ENCODE measurements at places on chromosomes 13 and 19. TPM values are rescaled to one million over a fixed set of nuclear protein-coding genes. Genes with fewer than 3 reads are reported as not detected.
A peak's percentile ranks its signal among the peaks of the same experiment; 100 is the strongest.

The ZNF536 gene
- 1.4 TPM for total RNA-seq

The LILRB3 gene
- total RNA-seq, result 3.1 TPM

The CEBPA gene
- 22.2 TPM for total RNA-seq

The ZNF441 gene
- 6.6 TPM for total RNA-seq

The COX6B2 gene
- not detected for total RNA-seq

DNA sequence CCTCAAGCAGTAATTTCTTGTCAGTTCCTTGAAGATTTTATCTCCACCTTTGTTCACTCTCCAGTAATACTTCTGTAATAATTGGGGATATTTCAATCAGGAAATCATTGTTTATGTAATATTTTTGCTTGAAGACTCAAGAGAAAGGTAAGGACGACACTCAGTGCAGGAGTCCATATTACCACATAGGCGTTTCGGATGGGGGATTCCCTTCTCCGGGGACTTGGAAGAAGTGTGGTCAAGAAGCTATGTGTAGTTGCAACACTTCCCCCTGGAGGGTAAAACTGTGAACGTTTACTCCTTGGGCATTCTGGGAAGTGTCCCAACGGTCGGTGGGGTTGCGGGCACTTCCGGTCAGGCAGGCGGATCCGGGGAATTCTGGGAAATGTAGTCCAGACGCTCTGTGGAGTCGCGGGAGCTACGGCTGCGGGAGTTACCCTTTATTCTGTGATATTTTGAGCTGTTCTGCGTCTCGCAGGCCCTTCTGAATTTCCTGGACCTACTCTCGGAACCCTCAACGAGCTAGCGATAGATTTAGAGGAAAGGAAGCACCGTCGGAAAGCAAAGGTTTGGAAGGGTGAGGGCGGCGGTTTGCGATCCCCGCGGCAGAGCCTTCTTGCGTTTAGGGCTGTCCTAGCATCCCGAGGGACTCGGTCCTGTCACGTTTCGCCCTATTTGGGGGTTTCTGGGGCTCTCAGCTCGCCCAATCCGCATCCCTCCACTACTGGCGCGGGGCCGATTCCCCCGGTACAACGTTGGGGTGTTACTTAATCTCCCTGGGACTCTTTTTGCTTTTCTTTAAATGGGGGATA is at the start of gene ZNF221:
TSS of gene ZNF221 (plus strand) at position 395 of the 812 bp plus-strand sequence. CDS start 11,499 bp downstream, outside the sequence.
- peak; percentile 95 for DNase-seq

DNA sequence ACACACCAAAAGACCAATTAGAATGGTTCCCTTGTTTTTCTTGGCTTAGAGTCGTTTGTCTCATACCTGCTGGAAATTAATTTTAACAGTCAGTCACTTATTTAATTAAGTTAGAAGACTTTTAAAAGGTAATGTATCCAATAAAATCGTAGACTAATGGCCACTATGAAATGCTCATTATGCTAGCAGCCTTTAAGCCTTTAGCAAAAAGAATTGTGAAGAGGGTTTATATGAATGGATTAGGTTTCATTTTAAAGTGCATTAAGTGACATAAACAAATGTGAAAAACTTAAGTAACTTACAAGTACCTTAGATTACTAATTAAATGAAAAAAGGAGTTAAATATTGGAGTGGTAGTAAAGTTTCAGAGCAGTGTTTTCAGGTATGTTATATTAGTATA is 139.6 kb downstream of the RXFP2 start:
- DNase-seq, result no peak

DNA sequence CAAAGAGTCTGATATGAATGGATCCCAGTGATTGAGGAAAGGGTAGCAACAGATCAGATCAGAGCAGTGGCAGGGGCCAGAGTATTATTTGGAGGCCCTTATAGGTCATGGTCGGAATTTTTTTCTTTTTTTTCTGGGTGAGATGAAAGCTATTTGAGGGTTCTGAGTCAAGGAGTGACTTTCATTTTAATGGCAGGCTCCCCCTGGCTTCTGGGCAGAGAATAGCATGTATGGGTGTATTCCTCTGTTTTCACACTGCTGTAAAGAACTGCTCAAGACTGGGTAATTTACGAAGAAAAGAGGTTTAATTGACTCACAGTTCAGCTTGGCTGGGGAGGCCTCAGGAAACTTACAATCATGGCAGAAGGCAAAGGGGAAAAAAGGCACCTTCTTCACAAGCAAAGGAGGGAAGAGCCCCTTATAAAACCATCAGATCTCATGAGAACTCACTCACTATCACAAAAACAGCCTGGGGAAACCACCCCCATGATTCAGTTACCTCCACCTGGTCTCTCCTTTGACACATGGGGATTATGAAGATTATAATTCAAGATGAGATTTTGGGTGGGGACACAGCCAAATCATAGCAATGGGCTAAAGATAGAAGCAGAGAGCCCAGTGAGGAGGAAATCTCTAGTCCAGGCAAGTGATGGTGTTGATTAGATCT is 3.0 kb upstream of the SLC6A16 start:
- no peak for DNase-seq

DNA sequence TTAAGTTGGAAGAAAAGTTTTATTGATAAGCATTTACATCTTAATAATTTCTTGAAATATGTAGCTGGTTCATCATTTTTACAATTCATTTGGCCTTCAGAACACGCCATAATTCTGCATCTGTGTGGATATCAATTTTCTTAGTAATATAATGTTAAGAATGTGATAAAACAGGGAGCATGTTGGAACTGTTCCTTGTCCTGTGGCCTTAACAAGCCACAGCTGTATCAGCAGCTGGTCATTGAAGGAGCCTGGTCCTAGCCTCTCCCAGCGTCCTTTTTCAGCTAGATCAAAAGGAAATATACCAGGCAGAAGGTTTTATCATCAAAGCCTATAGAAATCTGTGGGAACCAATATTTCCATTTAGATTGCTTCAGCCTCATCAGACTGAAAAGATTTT is 421.8 kb downstream of the SPRY2 start:
- no peak for DNase-seq

DNA sequence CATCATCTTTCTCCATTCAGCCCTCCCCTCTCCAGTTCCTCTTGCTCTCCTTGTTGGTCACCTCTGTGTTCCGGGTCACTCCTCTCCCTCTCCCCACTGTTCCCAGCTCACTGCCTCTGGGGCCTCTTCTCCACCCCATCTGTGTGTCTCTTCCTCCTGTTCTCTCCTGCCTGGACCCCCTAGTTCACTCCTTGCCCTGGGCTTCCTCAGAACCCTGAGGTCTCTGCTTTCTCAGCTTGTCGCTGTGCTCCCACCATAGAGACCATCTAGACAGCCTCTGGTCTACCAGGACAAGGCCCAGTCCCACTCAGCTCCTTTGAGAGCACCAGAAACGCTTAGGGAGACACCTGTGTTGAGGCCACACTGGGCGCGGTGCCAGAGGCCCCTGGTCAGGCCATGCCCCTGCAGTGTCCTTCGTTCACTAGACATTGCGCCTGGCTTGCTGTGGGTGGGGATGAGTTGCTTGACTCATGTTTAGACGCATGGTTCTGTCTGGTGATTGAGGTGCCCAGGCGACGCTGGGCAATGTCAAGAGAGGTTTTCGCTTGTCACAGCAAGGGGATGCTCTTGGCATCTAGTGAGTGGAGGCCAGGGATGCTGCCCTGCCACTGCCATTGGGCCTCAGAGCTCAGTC is 4.8 kb downstream of the LENG9 start:
- DNase-seq, result no peak

- no peak for DNase-seq
Observed at GRCh38 chr19:8504171-8504570, 1.7 kb upstream of the PRAM1 start.

GRCh38 chr13:107275945-107276614 is 708.1 kb upstream of the ARGLU1 start:
- DNase-seq, result no peak

GRCh38 chr19:1309977-1310852 is 24.5 kb downstream of the EFNA2 start:
- DNase-seq, result no peak

All from mucosa of gallbladder (tissue), 1 donor.